ENCODE measurements at places on chromosomes 11 and 22. TPM values are rescaled to one million over a fixed set of nuclear protein-coding genes. Genes with fewer than 3 reads are reported as not detected.

DNA sequence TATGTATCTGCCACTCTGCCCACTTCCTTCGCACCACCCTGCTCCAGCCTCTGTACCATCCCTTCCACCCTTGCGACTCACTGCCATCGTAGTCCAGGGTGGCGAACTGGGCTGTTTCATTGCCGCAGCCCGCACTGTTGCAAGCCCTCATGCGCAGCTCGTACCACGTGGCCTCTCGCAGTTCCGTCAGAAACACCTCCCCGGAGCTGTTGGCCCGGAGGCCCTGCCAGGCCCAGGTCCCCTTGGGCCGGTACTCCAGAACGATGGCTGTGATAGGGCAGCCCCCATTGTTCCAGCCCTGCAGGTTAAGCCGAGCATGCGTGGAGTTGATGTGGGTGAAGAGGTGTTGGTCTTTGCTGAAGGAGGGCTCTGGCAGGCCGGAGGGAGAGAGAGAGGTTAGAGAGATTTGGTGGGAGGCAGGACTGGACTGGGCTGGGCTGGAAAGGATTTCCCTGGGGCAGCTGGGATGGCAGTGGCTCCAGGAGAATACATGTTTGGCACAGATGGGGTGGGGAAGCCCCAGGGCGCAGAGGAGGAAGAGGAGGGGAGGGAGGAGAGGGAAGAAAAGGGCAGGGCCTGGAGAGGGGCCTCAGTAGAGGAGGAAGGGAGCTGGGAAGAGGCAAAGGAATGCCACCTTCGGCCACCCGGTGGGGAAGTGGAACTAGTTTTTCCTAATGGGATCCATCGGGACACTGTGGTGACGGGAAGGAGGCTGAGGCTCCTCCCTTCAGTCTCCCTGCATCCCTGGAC is 109.6 kb downstream of the CEP164 start:
- no peak overlapping the region for H3K27ac ChIP-seq
- H3K4me1 ChIP-seq, result no peaks in the 10 kb centered on the region
- DNase-seq, result no peak
- no peaks in the 10 kb centered on the region for H3K27me3 ChIP-seq

DNA sequence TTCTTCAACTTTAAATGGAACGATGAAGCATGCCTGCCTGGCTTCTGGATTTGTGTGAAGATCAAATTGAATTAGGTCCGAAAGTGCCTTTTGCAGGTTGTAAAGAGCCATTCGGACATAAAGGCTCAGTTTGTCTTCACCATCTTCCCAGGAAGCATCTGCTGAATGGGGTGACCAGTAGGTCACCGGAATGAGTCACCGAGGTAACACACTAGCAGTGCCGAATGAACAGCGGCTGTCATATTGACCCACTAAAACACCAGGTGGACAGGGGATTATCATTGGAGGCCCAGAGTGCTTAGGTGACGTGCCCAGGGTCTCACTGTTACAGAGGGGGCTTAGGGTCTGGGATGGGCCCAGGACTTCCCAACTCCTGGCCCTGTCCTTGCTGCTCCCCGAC is 43.1 kb upstream of the MYH9 start:
- H3K4me1 ChIP-seq, result no peaks in the 10 kb centered on the region
- no peak overlapping the region for H3K27ac ChIP-seq
- H3K27me3 ChIP-seq, result no peaks in the 10 kb centered on the region

The GATD1 gene
- 51.5 TPM for total RNA-seq

DNA sequence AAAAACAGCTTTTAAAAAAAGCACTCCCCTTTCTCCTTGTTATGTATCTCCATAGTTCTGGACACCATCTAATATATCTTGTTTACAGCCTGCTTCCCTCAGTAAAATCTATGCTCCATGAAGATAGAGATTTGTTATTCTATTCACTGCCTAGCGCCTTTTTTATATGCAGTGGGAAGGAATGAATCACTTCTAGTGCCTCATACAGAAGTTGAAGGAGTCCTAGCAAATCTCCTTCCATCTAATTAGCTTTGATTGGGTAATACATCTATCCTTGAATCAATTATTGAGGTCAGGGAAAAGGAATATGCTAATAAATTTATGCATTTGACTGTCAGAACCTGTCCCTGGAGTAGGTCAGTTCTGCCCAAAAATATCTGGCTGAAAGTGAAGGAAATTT is 25.8 kb downstream of the SPA17 start:
- no peaks in the 10 kb centered on the region for H3K27me3 ChIP-seq
- H3K36me3 ChIP-seq, result no peaks in the 10 kb centered on the region
- peaks cover 5% of the 10 kb centered on the region for H3K4me1 ChIP-seq
- no peak for DNase-seq
- no peak overlapping the region for H3K27ac ChIP-seq
- no peak overlapping the region for H3K4me3 ChIP-seq
